CD4-positive, alpha-beta T cell treated with Interleukin-4 for 1 hour (primary cell): ENCODE measurements at places on chromosomes 12 and 14.

DNA sequence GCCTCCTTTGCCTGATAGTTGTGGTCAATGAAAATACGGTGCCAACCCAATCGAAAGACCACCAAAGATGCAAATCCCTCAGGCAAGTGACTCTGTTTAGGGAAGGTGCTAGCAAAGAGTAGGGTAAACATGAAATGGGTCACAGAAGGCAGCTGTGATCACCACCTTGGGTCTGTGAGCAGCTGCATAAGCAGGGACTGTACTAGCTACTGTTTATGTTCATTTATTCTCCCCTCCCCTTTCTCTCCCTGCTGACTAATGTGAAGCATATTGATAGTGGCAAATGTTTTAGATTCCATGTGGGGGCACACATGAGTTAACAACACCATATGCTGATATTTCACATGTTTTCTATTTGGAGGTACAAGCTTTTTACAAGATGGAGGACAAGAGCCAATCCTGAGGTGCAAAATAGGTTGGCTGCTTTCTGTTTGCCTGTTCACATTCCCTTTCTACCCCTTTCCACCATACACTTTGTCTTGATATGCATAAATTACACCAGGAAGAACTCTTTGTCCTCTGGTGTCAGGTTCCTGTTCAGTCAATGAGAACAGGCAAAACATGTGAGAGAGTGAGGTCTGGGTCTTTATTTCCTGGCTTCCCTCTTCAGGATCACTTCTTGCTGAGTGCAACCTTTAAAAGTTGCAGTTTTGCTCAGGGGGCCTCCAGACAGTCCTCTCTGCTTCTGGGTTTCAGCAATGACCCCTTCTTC is 71.1 kb downstream of the AVPR1A start:
- no peak for DNase-seq

- no peak for DNase-seq
These were observed 1.1 kb downstream of the HPD start for GRCh38 chr12:121857322-121858246.

DNA sequence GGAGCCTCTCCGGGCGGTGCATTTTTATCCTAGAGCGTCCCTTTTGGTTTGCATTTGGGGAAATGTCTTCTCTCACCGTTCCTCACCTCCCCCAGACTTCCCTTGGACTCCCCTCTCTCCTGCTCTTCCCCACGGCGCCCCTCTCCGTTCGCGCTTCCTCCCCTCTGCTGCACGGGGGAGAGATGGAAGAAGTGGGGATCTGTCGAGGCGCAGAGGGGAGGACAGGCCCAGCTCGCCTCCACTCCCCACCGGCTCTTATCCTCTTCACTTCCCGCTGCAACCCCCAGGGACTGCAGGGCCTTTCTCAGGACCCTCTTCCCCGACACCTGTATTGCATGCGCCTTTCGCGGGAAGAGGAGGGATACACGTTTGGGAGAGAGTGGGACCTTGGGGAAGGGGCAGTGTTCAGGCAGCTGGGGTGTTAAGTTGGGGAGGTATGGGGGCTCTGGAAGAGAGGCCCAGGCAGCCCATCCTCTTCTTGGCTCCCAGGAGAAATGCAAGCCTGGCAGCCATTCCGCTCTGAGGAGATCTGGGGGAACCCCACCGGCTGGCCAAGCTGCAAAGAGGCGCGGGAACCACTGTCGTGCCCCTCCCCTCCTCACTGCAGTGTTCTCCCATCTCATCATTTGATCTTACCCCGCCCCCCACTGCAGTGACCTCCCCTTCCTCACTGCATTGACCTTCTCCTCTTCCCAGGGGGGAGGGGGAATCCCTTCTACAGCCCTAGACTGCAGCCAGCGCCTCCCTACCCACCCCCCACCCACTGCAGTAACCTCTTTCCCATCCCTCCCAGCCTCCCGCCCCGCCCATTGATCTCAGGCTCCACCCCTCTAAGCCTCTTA is 788 bp downstream of the ENO2 start:
- no peak for DNase-seq

- DNase-seq: no peak
These were observed 16.1 kb upstream of the KIF21A start for GRCh38 chr12:39459027-39459434.

DNA sequence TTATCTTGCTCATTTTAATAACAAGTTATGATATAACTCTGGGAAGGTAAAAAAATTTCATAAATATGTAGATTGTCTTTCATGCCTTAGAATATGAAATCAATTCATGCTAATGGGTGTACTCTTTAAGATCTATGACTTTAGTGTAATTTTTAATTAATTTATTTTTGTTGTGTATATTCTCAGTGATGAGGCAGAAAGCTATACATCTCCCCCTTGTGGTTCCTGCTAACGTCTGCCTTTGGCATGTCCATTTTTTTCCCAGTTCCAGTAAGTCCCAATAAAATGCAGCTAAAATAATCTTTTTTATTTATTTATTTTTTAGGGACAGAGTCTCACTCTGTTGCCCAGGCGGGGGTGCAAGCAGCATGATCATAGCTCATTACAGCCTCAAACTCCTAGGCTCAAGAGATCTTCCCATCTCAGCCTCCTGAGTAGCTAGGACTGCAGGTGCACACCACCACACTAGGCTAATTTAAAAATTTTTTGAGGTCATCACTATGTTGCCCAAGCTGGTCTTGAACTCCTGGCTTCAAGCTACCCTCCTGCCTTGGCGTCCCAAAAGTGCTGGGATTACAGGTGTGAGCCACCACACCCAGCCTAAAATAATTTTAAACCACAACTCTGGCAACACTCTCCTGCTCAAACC is 3.3 kb upstream of the CHURC1 start:
- no peak for DNase-seq

GRCh38 chr12:102438047-102438826 is 42.1 kb downstream of the IGF1 start:
- no peak for DNase-seq

DNA sequence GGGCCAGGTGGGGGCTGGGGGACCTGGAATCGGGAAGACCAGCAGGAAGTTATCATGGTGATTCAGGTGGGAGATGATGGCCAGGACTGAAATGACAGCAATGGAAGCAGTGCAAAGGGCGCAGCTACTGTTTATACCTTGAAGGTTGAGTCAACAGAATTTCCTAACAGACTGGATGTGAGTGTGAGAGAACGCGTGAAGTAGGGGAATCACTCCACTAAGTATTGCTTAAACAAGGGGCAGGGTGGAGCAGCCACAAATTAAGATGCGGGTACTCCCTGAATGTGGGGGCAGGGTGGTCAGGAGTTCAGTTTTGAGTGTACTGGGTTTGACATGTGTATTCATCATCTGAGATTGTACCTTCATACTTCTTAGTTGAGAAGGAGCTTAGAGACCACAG is 45.1 kb downstream of the MYF5 start:
- DNase-seq: no peak

GRCh38 chr14:104513641-104514046 is 65.9 kb upstream of the C14orf180 start:
- no peak for DNase-seq

DNA sequence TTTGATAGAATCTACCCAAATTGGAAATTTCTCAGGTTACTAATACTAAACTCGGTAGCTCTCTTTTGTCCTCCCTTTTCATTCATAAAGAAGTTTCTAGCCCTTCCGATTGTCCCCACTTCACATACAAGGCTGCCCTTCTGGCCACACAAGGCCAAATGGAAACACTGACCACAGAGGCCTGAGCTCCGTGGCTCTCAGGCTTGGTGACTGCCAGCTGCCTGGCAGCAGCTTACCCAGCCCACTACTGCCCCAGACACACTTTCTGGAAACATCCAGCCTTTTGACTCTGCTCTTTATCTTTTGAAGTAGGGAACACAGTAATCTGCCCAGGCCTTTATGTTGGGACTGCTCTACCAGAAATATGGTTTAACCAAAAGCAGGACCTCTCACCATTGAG is 167.2 kb downstream of the GCH1 start:
- DNase-seq: no peak

GRCh38 chr12:114018669-114019068 is 52.5 kb upstream of the RBM19 start:
- no peak for DNase-seq

- DNase-seq: peak; percentile 31
These were observed 47.1 kb upstream of the ATXN7L3B start for GRCh38 chr12:74490390-74491064.

- no peak for DNase-seq
These were observed 18.5 kb downstream of the ELK3 start for GRCh38 chr12:96212456-96213375.

- no peak for DNase-seq
These were observed 1038.4 kb downstream of the GALC start for GRCh38 chr14:86954623-86955022.
